ENCODE measurements at places on chromosomes 2 and 18. TPM values are rescaled to one million over a fixed set of nuclear protein-coding genes. Genes with fewer than 3 reads are reported as not detected.

- DNase-seq = no peak
Measured at GRCh38 chr2:175010848-175011254, 5.7 kb upstream of the CHN1 start.

GRCh38 chr2:168346725-168347477 is 99.5 kb upstream of the STK39 start:
- DNase-seq = peak; percentile 70

GRCh38 chr2:120287183-120288015 is 34.7 kb downstream of the RALB start:
- DNase-seq = no peak

ABCB11 gene
- 0.37 TPM for total RNA-seq

IL36G gene
- total RNA-seq = not detected

Data from left cardiac atrium (tissue), 4 donors.